ENCODE measurements at places on chromosomes 16 and 17.

- DNase-seq: no peak
Observed at GRCh38 chr17:36935671-36936454, 1.4 kb upstream of the LHX1 start.

DNA sequence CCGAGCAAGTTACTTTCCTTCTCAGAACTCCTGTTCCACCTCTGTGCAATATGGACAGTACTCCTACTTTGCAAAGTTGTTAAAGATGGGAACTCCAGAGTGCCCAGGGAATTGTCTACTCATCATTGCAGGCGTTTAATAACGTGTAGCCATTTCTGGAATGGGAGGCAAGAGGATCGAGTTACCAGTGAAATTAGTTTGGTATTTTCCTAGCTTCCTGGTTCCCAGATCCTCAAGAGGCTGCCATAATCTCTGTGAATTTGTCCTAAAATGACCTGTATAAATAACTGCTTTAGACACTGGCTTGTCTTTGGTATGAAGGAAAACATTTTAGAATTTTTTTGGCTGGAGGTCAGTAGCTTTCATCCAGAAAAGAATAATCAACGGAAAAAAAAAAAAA is 27.7 kb downstream of the WWOX start:
- DNase-seq: no peak

DNA sequence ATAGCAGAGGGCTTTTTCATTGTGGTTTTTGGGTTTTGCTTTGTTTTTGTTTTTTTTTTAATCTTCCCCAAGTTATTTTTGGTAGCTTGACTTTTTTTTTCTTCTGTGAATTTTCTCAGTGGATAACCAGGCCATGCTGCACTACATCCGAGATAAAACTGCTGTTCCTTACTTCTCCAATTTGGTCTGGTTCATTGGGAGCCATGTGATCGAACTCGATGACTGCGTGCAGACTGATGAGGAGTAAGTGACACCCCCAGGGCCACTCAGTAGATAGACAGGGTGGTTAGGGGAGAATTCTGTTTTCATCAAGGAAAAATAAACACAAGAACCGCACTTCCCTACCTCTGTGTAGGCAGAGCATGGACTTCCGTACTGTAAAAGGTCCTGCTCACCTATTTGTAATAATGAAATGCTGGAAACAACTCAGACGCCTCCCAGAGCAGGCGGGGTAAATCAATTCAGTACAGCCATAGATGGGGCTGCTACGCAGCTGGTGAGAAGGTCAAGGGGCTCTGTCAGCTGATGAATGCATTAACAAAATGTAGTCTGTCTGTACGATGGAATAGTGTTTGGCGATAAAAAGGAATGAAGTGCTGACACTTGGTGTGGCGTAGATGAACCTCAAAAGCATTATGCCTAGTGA is 28.6 kb downstream of the CLEC16A start:
- DNase-seq: no peak

DNA sequence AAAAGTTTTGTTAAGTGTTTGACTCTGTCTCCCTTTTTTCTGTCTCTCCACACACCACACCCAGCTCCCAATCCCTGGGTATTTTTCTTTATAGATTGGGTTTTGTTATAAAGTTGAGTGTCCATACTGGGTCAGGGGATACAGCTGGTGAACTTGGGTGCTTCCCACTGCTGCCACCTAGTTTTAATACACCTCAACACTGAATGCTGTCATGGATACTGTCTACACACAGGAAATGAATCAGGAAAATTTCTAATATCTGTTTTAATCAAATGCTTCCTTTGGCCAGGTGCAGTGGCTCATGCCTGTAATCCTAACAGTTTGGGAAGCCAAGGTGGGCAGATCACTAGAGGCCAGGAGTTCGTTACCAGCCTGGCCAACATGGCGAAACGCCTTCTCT is 5.3 kb upstream of the TAOK1 start:
- DNase-seq: no peak

DNA sequence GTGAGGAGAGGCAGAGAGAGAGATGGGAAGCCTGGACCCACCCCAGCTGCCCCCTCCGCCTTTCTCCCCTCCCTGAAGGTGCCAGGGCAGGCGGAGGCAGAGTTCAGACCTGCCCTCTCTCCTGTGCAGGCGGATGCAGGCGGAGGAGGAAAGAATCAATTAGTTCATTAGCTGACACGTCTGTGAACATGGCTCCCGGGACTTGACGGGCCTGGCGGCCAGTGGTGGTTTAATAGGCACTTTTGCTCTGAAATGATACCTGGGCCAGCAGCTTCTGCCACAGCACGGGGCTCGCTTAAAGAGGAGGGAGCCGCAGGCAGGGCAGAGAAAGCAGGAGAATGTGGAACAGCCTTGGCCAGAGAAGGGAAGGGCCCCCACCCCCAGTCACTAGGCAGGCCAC is 98.1 kb downstream of the SDK2 start:
- no peak for DNase-seq

Data from nucleus accumbens (tissue), 56 donors.